ENCODE measurements at places on chromosomes 4 and X.

DNA sequence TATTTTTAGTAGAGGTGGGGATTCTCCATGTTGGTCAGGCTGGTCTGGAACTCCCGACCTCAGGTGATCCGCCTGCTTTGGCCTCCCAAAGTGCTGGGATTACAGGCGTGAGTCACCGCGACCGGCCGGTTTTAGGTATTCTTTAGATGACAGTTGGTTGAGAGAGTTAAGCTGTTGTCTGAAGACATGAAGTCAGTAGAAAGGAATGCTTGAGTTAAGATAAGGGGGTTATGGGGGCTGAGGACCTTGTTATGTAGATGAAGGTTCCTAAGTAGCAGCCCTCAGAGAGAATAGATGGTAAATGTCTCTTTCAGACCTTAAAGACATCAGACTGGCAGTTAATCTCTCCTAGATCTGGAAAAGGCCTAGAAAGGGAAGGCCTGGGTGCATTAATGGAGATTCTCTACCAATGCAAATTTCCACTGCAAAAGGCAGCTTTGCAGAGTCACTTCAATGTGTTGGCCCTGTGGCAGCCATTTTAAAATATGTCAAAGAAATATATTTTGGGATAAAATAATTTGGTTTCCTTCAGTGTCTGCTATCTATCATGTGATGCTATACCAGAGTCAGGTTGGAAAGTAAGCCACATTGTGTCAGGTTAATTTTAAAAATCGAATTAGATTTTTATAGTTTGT, 6.4 kb upstream of the ZNF674 start:
- DNase-seq: no peak

DNA sequence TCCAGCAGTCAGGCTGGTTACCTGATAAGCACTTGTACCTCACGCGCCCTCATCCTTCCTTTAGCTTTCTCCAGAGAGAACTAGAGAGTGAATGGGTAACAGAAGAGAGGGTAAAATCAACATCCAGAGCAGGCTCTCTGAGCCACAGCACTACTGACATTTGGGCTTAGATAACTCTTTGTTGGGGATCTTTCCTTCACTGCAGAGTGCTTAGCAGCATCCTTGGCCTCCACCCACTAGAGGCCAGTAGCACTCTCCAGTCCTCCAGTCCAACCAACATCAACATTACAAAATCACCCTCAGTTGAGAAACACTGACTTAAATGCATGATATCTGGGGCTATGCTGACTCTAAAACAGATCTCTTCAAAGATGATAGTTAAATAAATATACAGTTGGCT, 220.7 kb downstream of the TACR3 start:
- DNase-seq: no peak

DNA sequence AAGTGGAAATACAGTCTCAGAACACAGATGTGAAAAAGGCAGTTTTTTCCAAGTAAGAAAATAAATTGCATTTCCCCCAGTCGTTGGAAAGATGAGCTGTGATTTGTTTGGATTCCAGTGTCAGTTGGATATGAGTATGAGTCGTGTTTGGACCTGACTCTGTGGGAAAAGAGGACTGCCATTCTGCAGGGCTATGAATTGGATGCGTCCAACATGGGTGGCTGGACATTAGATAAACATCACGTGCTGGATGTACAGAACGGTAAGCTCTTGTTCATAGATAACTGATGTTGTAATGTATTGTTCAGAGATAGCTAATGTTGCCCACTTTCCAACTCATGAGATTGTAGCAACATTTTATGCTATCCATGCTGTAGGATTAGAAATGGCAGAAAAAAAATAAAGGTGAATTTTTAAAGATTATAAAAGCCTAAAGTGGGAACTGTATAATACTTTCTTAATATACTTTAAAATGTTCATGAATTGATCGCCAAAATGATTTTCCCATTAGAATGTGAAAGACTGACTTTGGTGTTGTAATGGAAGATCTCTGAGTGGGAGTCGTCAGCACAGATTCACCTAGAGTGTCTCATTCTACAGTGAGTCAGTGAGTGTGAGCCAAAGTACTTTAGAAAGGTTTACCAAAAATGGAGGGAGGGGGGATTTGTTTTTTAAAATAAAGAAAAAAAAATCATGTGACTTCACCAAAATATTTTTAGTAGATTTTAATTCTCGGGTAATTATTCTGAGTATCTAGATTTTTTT, 178.7 kb downstream of the DCTD start:
- no peak for DNase-seq

DNA sequence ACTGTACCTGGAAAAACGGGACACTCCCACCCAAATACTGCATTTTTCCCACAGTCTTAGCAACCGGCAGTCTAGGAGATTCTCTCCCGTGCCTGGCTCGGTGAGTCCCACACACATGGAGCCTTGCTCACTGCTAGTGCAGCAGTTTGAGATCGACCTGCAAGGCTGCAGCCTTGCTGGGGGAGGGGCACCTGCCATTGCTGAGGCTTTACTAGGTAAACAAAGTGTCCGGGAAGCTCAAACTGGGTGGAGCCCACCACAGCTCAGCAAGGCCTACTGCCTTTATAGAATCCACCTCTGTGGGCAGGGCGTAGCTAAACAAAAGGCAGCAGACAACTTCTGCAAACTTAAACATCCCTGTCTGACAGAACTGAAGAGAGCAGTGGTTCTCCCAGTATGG, 205.2 kb downstream of the CHIC1 start:
- no peak for DNase-seq

DNA sequence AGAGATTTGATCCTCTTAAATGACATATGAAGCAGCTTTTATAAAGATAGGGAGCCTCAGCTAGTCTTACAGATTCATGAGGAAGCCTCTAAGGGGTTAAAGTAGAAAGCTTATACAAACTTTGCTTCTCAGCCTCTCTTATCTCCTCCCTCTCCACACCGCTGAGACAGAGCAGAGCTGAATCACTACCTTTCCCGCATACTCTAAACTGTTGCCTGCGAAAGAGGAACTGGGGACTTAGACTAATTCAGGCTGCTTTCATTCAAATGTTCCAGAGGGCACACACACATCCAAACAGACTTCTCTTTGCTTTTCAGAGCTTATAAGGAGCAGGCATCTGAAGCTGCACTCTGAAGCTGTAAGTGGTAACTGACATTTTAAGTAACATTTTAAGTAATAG, at the start of gene SERTM2:
Gene SERTM2, plus strand, starts transcription at position 169 of the 400 bp plus-strand sequence. CDS start 7,213 bp downstream, outside the sequence.
- no peak for DNase-seq

GRCh38 chr4:76896614-76897535, 1.1 kb downstream of the SOWAHB start:
- DNase-seq: no peak

DNA sequence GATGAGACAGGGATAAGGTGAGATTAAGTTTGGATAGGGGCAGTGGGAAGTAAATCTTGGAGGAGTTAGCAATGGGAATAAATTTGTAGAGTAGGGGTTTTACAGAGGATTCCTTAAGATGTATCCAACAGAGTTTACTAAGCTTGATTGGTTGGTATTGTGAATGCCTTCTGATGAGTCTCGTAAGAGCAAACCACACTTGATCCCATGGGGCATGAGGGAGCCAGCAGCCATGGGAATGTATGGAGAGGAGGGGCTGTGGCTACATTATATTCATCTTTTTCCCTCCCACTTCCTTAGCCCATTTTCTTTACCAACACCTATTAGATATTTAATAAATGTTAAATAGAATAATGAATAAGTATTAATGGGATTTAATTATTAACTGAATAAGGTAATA, 126.6 kb upstream of the NDST3 start:
- DNase-seq: no peak

GRCh38 chr4:80185787-80186548, 11.3 kb upstream of the PRDM8 start:
- DNase-seq: no peak

GRCh38 chrX:44871931-44872820, 812 bp upstream of the KDM6A start:
- DNase-seq: no peak

- no peak for DNase-seq
Measured at GRCh38 chr4:155592179-155592937, 74.3 kb upstream of the GUCY1A1 start.

GRCh38 chr4:123043013-123043412, 120.6 kb upstream of the NUDT6 start:
- no peak for DNase-seq

DNA sequence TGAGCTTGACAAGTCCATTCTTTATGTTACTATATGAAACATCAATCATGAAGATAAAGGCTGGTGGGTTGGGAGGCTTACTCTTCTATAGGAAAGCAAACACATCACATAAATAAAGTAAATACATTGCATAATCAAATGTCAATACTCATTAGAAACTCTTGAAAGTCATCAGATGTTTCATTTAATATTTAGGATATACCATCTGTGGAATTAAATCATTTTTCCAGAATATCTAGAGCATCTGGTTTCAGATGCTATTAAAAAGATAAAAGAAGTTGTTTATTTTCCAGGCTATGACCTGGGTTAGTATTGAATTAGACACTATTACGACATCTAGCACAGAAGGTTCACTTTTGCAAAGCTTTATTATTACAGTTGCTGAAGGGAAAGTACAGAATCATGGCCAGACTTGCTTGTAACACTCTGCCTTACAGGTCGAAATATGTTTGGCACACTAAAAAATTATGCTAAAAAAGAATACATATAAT, 72.6 kb downstream of the METTL14 start:
- DNase-seq: no peak

DNA sequence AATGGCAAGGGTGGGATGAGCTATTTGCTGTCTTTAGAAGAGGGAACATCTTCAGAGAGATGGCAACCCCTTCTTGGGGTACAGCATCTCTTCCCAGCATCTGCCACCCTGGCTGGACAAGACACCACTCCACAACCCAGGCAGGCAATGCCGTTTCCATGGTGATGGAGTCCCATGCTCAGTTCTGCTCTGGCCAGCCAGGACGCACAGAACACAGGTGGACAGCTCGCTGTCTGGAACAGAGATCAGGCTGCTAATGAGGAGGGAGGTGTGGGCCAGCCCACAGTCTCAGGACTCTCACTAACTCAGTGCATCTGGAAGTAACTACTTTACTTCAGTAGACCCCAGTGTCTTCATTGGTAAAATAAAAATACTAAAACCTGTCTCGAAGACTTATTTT, 321.0 kb upstream of the CPEB2 start:
- no peak for DNase-seq

- no peak for DNase-seq
Measured at GRCh38 chr4:102500352-102500695, 835 bp upstream of the NFKB1 start.

DNA sequence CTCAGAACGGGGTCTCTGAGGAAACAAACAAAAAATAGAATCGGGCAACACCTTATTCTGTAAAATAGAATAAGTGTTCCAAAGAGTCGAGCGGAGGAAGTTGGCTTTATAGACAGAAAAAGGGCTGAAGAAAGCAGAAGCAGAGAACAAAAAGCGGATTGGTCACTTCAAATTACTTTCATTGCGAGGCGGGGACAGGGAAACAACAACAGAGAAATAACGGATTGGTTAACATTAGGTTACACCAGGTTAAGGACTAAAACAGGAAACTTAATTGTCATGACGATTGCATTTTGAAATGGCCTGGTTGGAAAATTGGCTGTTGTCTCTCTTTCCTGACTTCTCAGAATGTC, 433 bp upstream of the COQ2 start:
- no peak for DNase-seq

DNA sequence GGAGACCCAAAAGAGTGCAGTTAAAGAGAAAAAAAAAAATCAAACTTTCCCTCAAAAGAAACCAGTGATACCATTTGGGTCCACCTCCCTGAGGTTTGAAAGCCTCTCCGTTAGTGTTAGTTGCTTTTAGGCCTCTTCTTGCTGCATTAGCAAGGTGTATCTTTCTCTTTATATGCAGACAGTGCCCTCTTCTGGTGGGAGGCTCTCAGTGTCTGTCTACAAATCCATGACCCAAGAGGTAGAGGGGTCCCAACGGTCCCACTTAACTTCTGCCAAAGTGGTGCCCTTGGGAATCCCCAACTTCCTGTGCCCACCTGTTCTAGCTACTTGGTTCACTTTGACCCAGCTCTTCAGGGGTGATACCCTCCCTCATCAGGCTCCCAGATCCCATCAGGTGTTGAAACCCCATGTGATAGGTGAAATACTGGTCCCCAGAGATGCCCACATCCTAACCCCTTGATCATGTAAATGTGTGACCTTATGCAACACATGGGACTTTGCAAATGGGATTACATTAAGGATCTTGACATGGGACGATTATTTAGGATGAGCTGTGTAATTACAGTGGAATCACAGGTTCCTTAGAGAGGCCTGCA, 63.7 kb upstream of the CD99 start:
- DNase-seq: no peak

DNA sequence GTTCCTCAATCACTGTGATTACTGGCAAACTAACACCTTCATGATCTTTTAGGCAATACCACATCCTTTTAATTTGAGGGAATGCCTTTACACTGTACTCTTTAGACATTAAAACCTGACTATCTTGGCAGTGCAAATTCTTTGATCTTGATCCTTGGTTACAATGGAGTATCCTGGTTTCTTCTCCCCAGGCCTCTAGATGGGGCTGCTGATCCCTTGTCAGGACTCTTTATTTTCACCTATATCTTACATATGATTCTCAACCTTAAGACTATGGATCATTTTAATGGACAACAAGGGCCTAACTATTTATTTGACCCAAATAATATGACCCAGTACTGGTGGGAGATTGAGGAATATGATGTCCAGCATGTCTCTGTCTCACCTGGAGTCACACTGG, 1005.5 kb upstream of the INTU start:
- peak; percentile 12 for DNase-seq

DNA sequence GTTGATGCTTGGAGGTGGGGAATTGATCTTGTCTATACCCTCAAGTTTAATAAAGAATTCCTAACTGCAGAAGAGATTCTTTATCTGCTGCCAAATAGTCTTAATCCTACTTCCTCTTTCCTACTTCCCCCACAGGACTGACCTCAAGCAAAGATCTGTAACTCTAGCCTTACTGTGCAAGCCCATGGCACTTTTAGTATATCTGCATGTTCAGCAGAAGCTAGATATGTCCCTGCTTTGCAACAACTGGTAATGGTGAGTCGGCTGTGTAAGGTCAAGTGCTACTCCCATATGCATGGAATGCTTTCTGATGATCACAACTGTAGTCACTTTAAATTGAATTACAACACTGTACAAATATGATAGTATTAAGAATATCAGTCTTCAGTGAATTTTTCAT, 26.3 kb upstream of the PDS5A start:
- DNase-seq: peak; percentile 2

DNA sequence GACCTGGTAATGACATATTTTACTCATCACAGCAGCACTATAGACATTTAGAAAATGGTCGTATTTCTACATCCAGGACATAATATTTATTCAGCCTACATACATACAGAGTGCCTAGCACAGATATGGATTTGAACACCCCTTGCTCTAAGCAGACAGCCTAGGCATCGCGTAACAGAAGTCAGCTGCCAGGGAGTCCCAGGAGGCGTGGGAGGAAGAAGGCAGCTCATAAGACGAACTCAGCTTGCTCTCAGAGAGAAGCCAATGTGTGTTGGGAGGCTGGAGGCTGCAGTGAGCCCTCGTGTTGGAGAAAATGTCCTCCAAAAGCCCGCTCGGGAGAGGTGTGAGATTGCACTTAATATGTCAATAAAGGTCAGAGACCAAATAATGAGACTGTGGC, 131.6 kb downstream of the BCOR start:
- no peak for DNase-seq

- no peak for DNase-seq
Measured at GRCh38 chrX:150410513-150410912, 47.4 kb downstream of the MAMLD1 start.

GRCh38 chr4:98614094-98614493, 44.3 kb downstream of the TSPAN5 start:
- no peak for DNase-seq

GRCh38 chr4:19285146-19285545, 966.6 kb upstream of the SLIT2 start:
- DNase-seq: no peak
